Activated B cell treated with CpG ODN at 0.5 μM for 24 hours (primary cell): ENCODE measurements at places on chromosomes 2 and 18. TPM values are rescaled to one million over a fixed set of nuclear protein-coding genes. Genes with fewer than 3 reads are reported as not detected.

DNA sequence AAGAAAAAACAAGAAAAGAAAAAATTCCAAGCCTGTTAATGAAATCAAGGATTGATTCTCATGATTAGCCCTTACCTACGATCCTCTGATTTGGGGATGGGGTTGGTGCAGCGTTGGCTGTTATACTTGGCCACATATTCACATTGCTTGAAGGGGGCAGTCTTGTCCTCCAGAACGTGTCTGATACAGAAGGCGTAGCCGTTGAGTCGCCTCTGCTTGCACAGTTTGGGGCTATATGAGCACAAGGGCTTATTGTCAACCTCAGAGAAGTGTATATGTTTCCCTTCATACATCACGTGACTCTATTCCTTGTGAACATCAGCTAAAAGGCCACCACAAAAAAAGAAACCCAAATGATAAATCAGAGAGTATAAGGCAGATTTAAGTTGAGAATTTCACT is 23.2 kb downstream of the INO80D start:
- peaks cover 13% of the 10 kb centered on the region for H3K4me1 ChIP-seq
- no peak overlapping the region for H3K27ac ChIP-seq
- peaks cover 54% of the 10 kb centered on the region for H3K36me3 ChIP-seq
- DNase-seq = no peak

GRCh38 chr2:231709981-231710798 is 1.9 kb downstream of the PTMA start:
- peaks cover 57% of the 10 kb centered on the region for H3K4me1 ChIP-seq
- DNase-seq = peak; percentile 99
- H3K27ac ChIP-seq = peak overlapping the region; percentile 94

- no peak overlapping the region for H3K4me3 ChIP-seq
- H3K36me3 ChIP-seq = no peaks in the 10 kb centered on the region
- H3K27ac ChIP-seq = no peak overlapping the region
- H3K4me1 ChIP-seq = no peaks in the 10 kb centered on the region
- H3K27me3 ChIP-seq = peaks cover 12% of the 10 kb centered on the region
Measured at GRCh38 chr2:239689985-239690384, 289.2 kb upstream of the HDAC4 start.

- H3K4me3 ChIP-seq = no peak overlapping the region
- DNase-seq = no peak
- no peaks in the 10 kb centered on the region for H3K36me3 ChIP-seq
- H3K4me1 ChIP-seq = no peaks in the 10 kb centered on the region
- no peak overlapping the region for H3K27ac ChIP-seq
Measured at GRCh38 chr2:45278365-45279078, 269.3 kb upstream of the SIX2 start.

DNA sequence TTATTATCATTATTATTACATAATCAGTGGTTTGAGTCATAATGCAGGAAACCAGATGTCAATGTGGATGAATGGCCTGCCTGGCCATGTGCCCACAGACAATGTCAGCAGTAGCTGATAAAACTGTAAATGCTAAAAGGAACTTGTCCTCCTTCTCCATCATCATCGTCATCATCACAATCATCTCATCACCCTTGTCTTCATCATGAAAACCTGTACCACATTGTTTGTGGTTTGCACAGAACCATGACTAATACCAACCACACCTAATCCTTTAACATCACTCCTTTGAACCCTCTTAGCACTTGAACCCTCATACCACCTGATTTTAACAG is 96.0 kb downstream of the HNMT start:
- no peaks in the 10 kb centered on the region for H3K36me3 ChIP-seq
- no peak overlapping the region for H3K4me3 ChIP-seq
- H3K27me3 ChIP-seq = no peaks in the 10 kb centered on the region

DNA sequence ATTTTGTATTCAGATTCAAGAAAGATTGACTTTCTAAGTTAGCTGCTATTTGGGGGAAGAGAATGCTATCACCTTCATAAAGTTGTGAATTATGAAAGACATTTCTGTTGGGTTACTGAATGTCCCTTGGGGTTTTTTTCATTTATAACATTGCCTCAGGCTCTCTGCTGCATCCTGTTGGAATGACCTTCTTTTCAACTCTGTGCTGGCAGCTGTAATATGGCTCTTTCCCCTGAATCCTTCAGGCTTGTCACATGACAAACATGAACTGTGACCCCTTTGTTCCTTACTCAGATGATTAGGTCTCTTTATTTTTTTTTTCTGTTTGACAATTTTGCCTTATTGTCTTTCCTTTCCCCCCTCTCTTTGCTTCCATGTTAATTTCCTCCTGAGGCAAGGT is 159.8 kb downstream of the TAF4B start:
- no peaks in the 10 kb centered on the region for H3K4me1 ChIP-seq
- peaks cover 24% of the 10 kb centered on the region for H3K36me3 ChIP-seq
- no peak overlapping the region for H3K4me3 ChIP-seq
- no peak for DNase-seq

GRCh38 chr2:221477714-221478484 is 94.2 kb downstream of the EPHA4 start:
- DNase-seq = no peak
- no peak overlapping the region for H3K4me3 ChIP-seq
- H3K36me3 ChIP-seq = peaks cover 7% of the 10 kb centered on the region
- H3K4me1 ChIP-seq = no peaks in the 10 kb centered on the region
- H3K27ac ChIP-seq = no peak overlapping the region

The C1QL2 gene
- total RNA-seq = not detected in 2 replicates

DNA sequence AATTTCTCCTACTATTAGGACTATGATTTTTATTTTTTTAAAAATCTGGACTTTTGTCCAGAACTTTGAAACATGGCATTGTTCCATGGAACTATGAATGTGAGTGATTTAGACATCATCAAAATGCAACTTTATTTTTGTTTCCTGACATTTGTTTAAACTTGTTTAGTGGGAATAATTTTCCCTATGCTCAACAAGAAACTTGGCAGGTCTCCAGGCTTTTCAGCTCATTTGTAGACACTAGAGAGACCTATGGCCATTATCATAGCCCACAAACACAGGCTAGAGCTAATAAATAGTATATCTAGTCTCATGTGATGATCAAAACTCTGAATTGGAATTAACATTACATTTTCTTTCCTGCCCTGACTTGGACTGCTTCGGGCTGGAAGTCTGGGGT is 145.1 kb upstream of the CELF4 start:
- H3K4me3 ChIP-seq = no peak overlapping the region
- no peaks in the 10 kb centered on the region for H3K27me3 ChIP-seq
- H3K27ac ChIP-seq = no peak overlapping the region
- no peak for DNase-seq

The REL gene
- 211 and 238 TPM in 2 replicates for total RNA-seq

- no peaks in the 10 kb centered on the region for H3K36me3 ChIP-seq
- peak overlapping the region; percentile 75 for H3K4me3 ChIP-seq
- H3K4me1 ChIP-seq = peaks cover 65% of the 10 kb centered on the region
- no peak for DNase-seq
- peak overlapping the region; percentile 95 for H3K27ac ChIP-seq
Measured at GRCh38 chr2:64727013-64727767, 73.5 kb upstream of the SERTAD2 start.

The DCDC2C gene
- not detected in 2 replicates for total RNA-seq

GRCh38 chr18:46623541-46623940 is 33.5 kb downstream of the LOXHD1 start:
- peaks cover 2% of the 10 kb centered on the region for H3K4me1 ChIP-seq
- H3K27ac ChIP-seq = no peak overlapping the region
- DNase-seq = no peak
- no peaks in the 10 kb centered on the region for H3K36me3 ChIP-seq

DNA sequence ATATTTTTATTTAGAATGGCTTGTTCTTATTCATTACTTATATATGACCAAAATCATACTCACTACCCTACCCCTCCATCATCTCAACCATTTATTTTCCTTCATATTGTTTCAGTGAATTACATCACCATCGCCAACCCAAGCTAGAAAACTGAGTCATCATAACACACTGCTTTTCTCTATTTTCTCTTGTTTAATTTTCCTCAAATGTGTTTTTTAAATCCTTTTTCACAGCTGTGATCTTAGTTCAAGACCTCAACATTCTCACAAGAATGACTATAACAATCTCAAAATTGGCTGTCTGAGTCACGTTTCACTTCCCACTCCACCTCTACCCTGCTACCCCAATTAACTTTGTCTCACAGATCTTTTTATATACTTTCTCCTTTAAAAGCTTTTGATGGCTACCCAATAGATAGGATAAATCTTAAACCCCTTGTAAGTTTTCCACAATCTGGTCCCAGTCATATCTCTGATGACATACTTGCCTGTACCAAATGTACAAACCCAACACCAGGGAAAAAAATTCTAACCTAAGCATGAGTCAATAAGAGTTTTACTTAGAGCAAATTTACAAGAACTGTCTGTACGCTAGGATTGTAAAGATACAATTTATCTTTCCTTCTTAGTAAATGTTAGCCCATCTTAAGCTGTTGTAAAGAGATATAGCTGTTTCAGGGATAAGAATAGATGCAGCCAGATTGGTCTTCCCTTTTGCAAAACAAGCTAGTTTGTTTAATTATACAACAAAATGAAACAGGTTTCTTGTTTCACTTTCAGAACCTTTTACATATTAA is 635.1 kb upstream of the SLC39A10 start:
- no peaks in the 10 kb centered on the region for H3K4me1 ChIP-seq

The HOXD10 gene
- total RNA-seq = not detected in 2 replicates
